Left renal pelvis (tissue), 4 donors: ENCODE measurements at places on chromosomes 11 and 22.

DNA sequence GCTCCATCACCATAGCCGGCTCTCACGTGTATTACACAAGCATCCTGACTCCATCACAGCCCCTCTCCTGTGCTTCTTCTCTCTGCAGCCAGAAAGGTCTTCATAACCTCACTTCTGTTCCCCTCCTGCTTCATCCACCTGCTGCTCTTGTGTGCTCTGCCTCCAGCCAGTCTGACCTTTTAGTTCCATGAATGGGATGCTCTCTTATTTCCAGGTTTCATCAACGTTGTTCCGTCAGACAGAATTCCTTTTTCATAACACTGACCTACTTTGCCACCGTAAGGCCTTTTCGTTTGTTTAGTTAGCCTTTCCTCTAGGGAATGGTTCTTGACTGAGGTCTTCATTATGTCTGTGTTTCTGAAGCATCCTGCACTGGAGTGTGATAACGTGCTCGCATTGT, 18.8 kb downstream of the GRAMD1B start:
- no peak for DNase-seq

- DNase-seq, result no peak
Observed at GRCh38 chr22:21755851-21756284, 20.3 kb upstream of the YPEL1 start.

GRCh38 chr11:854601-855329, 12.1 kb downstream of the TSPAN4 start:
- DNase-seq, result no peak

DNA sequence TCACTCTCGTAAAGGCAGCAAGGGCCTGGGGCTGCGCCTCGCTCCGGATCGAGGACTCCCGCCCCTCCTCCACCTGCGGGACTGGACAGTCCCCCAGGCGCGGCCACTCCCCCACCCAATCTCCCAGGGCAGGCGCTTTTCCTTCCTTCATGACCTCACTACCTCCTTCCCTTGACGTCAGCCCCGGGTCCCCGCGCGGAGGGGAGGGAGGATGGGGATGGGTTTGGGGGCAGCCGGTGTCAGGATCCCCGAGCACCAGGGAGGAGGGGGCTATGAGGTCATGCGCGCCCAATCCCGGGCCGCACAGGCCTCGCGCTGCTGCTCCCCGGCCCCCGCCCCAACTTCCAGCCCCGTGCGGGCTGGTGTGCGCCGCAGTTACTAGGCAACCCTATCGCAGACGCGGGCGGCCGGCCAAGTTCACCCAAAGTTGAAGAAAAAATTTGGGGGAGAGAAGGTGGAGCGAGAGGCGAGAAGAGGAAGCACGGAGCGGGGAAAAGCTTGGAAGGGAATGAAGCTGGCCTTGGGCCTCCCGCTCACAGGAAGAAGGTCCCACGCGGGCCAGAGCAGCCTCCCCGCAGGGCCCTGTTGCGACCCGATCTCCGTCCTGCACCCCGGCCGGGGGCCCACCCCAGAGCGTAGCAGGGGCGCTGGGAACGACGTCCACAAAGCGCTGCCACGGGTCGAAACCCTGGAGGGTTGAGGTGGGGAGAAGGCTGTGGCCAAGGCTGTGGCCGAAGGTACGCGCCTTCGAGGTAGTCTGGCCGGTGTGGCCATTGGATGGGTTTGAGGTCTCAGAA, 8.3 kb downstream of the WT1 start:
- DNase-seq, result no peak

DNA sequence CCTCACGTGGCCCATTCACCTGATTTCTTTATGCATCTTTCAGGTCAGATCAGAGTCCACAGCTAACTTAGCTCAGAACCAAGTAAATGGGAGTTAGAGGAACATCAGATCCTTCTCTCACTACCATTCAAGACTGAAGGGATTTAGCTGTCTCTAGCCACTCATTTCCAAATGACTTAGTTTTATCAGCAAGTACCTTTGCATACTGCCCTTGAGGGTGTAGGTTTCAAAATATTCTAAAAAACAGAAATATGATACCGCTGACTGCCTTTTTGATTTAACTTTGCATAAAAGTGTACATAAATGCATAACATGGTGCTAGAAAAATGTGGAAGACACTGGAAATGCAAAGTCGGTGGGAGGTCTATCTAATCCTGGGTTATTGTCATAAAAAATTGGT, 500.6 kb upstream of the CHORDC1 start:
- DNase-seq, result no peak

DNA sequence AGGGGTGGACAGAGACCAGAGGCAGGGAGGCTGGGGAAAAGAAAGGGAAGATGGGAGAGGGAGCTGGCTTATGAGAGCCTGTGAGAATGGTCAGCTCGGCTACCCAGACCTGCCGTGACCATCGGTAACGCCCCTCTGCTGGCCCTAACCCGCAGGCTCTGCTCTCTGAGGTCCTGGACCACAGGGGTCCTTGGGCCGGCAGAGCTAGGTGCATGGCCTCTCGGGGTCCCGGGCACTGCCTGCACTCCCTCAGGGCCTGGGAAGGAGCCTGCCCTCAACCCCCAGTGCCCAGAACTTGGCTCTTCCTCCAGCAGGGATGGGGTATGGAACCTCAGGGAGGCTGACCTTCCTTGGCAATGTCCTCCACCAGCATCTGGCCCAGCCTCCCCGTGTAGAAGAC, 13.2 kb downstream of the GGT5 start:
- DNase-seq, result no peak

DNA sequence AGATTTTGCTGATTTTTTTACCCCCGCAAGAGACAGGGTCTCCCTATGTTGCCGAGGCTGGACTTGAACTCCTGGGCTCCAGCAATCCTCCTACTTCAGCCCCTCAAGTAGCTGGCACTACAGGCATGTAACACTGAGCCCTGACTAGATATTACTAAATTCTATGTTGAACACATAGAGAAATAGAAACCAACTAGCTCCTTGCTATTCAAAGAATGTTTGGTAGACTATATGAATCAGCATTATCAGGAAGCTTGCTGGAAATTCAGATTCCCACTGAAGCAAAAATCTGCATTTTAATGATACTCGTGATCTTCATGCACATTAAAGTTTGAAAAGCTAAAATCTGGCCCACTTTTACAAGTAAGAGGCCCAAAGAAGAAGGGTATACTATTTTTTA, 11.9 kb downstream of the TMEM41B start:
- DNase-seq, result no peak

GRCh38 chr22:41001722-41002122, 50.5 kb downstream of the RBX1 start:
- no peak for DNase-seq

DNA sequence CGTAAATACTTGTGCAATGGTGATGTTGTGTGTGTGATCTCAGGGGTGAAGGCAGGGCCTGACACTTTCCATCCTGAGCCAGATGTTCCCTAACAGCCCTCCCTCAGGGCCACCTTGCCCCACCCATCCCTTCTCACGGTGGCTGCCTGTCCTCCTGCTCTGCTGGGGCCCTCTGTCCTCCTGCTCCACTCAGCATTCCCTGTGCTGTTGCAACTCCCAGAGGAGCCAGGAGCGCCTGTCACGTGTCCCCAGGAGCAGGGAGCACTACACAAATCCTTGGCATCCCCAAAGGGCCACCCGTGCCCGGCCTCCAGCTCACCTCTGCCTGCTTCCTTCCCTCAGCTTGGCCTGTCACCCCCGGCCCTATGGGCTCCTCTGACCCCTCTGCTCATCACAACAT, 10.2 kb upstream of the CSNK1E start:
- no peak for DNase-seq
